ENCODE measurements at places on chromosomes 5 and 9.

- no peak for DNase-seq
These were observed 87.9 kb upstream of the SLC24A2 start for GRCh38 chr9:19876569-19877316.

- no peak for DNase-seq
These were observed 89.5 kb downstream of the TLE4 start for GRCh38 chr9:79661279-79661678.

DNA sequence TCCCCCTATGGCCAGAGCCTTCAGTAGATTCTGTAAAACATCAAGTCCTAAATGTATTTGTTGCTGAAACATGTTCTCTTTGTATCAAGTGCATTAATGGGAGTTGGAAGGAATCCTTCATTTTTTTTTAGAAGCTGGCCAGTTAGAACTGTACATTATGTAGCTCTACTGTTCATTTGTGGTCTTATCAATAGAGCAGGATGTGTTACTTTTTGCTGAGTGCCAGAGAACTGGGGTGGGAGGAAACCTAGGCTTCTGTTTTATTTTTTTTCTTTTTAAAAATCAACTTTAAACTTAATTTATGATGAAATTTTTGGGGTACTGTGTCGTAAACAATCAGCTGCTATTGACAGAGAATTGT, 5.1 kb downstream of the PIP5K1B start:
- no peak for DNase-seq

DNA sequence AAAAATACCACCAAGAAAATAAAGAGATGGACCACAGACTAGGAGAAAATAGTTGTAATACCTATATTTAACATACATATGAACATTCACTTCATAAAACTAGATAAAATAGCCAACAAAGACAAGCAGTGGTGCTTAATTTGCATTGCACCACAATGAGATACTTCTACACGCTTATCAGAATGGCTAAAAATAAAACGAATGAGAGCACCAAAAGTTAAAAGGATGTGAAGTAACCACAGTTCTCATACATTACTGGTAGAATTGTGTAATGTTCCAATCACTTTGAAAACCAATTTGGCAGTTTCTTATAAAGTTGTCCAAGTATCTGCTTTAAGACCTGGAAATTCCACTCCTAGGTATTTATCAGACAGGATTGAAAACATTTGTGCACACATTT, 198.9 kb upstream of the SGCD start:
- DNase-seq, result no peak
